ENCODE measurements at places on chromosomes 6 and 20.
A peak's percentile ranks its signal among the peaks of the same experiment; 100 is the strongest.

DNA sequence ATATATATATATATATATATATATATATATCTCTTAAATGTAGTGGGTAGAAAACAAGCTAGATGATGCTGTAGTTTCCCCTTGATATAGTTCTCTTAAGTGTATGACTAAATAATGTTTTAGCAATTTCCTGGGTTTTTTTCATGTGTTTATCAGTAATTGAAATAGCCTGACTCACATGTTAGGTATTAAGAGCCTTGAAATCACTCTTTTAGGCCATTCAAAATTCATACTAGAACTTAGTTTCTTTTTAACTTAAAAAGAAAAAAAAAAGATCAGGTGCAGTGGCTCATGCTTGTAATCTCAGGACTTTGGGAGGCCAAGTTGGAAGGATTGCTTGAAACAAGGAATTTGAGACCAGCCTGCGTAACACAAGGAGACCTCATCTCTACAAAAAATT lies 44.1 kb downstream of the NKX2-4 start:
- DNase-seq, result peak; percentile 56

GRCh38 chr6:135438907-135439535 lies 58.5 kb downstream of the AHI1 start:
- DNase-seq, result peak; percentile 49

- DNase-seq, result peak; percentile 84
Observed at GRCh38 chr6:146905181-146905704, 299.0 kb upstream of the STXBP5 start.

GRCh38 chr6:54958446-54958845 lies 111.9 kb downstream of the FAM83B start:
- DNase-seq, result no peak

All from EL (cell line).